ENCODE measurements at places on chromosomes 16 and 17.

- no peak for DNase-seq
Observed at GRCh38 chr17:81717049-81717765, 5.1 kb downstream of the SLC25A10 start.

DNA sequence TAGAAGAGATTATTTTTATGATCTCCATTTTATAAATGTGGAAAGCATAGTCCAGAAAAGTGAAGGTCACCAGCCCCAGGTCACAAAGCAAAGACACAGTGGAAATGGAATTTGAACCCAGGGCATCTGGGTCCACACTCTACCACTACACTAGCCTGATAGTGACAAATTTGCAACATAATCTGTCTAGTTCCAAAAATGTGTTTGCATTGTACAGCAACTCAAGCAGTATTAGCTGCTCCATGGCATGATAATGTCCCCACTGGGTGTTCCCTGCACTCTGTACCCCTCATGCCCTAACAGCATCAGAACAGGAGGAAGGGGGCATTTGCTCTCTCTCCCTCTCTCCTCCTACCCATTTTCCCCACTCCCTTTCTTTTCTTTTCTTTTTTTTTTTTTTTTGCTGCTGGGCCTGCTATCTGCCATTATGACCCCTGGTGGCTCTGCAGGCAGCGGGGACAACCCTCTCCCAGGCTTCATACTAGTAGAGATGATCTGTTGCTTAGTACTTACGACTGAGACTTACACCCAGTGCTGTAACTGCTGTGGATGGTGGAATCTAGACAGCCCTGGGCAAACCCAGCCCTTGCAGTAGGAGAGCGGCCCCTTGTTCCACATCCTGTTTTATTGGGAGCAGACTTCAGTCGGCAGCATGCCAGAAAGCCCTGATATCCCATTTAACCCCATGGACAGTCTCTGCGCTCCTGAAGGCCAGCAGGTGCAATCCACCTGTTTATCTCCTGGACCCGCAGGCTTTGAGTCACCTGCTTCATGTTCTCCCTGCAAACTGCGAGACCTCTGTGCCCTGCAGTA lies 306.3 kb downstream of the SOX9 start:
- DNase-seq: no peak

GRCh38 chr17:27899525-27899924 lies 6.4 kb upstream of the LYRM9 start:
- DNase-seq: no peak

DNA sequence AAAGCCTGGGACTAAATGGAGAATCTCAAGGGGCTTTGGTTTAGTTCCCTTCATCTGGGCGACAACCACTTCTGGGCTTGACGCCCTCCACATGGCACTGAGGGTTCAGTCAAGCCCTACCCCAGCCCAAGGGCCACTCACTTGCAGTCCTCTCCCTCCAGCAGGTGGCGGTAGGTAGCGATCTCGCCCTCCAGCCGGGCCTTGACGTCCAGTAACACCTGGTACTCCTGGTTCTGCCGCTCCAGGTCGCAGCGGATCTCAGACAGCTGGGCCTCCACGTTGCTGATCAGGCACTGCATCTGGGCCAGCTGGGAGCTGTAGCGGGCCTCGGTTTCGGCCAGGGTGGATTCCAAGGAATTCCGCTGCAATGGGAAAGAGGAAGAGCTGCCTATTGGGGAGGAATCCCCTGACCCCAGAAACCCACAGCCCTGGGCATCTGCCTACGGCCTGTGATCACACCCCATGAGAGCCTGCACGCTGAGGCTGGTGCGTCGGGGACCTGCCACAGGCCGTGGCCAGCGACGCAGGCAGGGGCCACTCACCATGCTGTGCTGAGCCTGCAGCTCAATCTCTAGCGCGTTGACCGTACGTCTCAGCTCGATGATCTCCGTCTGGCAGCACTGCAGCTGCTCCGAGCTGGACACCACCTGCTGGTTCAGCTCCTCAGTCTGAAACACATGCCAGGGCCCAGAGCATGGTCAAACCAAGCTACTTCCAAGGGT lies 2.7 kb downstream of the KRT36 start:
- DNase-seq: no peak

DNA sequence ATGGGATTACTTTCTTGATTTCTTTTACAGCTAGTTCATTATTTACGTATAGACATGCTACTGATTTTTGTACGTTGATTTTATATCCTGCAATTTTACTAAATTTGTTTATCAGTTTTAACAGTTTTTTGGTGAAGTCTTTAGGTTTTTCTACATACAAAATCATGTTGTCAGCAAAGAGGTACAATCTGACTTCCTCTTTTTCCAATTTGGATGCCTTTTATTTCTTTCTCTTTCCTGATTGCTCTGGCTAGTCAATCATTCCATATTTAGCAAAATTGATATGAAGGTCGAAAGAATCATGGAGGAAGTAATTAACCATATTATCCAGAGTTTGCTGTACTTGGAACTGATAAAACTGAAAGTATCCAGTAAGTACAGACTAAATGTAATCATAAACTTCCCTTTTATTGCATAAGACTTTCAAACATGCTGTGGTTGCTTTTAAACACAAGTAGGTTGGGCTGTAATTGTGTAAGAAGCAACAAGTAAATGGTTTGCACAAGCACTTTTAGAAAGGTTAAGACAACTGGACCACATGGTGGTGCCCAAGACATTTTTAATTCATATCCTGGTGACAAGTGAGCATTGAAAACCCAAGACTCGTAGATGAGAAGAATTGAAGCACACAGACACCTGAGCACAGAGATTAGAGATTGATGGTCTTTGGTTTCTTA lies 8.4 kb downstream of the GDE1 start:
- no peak for DNase-seq

DNA sequence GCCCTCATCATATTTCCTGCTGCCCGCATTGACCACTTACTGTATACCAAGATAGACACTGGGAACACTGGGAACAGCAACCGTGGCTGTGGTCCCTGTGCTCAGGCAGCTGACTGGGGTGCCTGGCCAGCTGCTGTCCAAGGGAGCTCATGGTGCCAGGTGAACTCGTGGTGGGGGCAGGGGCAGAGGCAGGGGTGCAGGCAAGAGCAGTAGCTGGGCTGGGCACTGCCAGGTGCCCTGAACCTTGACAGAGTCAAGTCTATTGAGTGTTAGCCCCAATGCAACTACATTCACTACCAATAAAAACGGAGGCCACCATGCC lies 202.5 kb downstream of the C16orf78 start:
- no peak for DNase-seq

DNA sequence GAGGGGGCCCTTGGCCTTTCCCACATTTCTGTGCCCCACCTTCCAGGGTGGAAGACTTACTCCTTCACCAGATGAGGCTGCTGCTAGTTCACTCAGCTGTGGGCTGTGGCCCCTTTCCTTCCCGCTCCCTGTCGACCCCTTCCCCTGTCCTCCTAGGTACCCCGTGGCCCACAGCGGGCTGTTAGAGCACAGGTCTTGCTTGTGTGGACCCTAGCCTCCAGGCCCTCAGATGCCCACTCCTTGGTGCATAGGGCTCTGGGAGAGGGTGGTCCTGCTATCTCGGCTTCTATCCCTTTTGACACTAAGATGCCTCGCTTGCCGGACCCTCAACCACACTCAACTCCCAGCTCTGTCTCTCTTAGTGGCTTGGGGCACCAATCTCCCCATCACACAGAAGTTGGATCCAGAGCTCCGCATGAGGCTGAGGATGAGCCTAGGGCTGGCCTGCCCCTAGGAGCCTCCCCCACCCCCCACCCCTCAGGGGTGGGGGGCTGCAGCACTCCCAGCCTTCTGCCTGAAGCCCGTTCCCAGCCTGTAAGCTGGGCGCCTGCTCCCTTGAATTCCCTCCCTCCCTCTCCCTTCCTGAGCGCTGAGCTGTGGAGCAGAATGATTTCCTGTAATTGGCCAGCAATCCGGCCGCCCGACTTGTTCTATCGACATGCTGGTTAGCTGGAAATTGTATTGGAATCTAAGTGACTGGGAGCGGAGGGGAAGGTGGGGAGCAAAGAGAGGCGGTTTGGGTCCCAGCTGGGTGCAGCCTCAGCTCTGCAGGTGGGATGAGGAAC lies 30.9 kb downstream of the DCAKD start:
- no peak for DNase-seq

DNA sequence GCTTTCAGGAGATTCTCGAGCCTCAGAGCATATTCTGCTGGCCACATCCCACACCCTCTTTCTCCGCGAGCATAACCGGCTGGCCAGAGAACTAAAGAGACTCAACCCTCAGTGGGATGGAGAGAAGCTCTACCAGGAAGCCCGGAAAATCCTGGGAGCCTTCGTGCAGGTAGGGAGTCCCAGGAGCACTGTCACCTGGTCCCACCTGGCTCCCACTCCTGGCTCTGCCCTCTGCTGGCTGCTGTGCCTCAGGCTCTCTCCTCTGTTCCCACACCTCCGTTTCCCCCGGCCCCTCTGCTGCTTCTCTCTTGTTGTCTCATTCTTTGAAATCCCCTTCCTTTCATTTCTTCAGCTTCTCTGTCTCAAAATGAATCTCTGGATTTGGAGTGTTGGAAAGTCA lies 16.4 kb downstream of the LPO start:
- DNase-seq: no peak

GRCh38 chr16:26031286-26031685 lies 339.5 kb downstream of the HS3ST4 start:
- DNase-seq: no peak

DNA sequence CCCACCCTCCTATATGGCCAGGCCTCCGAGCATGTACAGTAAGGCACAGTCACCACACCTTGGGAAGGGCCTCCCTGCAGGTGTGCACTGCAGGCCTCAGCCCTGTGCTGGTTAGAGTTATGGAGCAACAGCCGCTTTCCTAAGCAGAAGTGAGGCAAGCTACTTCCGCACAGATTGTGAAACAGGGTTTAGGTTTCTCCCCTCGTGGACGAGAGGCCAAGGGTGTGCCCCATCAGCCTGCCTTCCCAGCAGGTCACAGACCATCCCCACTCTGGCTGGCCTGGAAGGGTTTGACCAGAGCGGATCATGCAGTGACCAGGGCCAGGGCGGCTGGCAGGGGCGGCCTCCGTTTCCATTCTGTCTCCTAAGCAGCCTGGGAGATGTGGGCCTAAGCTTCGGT lies 4.7 kb downstream of the MSRB1 start:
- DNase-seq: no peak

DNA sequence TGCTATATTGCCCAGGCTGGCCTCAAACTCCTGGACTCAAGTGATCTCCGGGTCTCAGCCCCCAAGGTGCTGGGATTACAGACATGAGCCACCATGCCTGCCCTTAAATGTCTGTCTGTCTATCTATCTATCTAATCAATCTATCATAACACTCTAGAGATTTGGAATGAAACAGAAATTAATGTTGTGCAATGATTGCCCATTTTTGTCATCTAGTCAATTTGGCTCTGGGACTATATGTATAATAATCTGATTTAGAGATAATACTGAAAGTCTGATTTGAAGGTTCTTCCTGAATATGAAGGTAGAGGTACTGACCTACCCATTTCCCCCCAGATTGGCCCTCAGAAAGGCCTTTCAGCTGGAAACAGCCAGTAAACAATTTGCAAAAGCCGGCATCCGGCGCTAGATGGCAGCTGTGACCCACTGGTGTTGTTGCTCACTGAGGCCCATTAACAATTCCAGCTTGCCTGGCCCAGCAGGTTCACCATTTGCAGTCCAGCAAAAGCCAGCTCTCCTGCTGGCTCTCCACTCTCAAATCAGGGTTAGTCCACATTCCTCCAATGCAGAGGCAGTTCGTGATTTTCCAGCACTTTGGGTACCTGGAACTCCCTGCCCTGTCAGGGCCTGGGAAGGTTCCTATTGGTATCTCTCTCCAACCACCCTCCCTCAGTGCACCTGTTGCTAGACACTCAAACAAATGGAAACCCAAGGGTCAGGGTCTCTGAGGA lies 22.9 kb upstream of the C16orf87 start:
- DNase-seq: peak; percentile 74

- DNase-seq: peak; percentile 80
Observed at GRCh38 chr16:66515596-66516508, 34.1 kb downstream of the TK2 start.

DNA sequence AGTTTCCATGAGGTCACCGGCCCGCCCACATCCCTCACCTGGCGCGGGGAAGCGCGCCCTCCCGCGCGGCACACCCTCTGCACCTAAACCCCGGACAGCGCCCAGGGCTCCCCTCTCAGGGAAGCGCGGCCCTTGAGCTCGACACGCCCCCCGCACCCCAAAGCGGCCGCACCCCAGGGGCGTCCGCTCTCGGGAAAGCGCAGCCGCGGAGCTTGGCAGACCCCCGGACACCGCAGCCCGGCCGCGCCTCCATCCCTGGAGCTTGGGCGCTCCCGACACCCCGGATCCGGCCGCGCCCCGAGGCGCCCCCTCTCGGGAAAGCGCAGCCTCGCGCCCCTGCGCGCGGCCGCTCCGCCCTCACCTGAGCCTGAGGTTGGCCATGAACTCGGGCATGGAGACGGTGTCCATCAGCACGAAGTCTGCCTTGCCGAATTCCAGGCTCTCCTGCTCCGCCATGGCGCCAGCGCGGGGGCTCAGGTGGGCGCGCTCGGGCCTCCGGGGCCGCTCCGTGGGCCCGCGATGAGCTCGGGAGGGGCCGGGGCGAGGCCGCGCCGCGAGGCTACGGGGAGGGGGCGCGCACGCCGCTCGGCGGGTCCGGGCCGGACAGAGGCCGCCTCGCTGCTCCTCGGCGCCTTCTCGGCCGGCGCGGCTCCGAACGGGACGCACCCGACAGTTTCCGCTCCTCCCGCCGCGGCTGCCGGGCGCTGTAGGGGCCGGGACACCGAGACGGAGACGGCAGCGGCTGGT lies at the start of gene MYO1D:
Gene MYO1D (minus strand): TSS at position 708 of the 747 bp plus-strand sequence. CDS start 252 bp downstream, at position 456.
- peak; percentile 61 for DNase-seq

DNA sequence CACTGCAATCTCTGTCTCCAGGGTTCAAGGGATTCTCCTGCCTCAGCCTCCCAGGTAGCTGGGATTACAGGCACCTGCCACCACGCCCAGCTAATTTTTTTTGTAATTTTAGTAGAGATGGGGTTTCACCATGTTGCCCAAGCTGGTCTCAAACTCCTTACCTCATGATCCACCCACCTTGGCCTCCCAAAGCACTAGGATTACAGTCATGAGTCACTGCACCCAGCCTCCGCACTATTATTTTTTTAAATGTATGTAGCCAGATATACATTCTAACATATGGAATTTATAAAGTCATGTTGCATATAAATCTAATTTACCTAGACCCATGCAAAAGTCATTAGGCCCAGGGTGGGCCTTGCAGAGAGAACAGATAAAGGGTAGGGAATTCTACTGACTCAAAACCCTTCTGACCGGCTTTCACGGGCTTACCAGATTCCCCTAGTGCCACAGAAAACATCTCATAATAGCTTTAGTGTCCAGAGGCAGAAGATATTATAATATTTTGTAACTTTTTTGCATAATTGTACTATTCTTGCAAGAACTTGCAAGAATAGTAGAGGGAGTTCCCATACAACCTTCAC lies 20.5 kb upstream of the HELZ start:
- no peak for DNase-seq

- DNase-seq: no peak
Observed at GRCh38 chr17:29074488-29074887, 31.5 kb downstream of the PIPOX start.
